ENCODE measurements at places on chromosomes 7 and 10.

DNA sequence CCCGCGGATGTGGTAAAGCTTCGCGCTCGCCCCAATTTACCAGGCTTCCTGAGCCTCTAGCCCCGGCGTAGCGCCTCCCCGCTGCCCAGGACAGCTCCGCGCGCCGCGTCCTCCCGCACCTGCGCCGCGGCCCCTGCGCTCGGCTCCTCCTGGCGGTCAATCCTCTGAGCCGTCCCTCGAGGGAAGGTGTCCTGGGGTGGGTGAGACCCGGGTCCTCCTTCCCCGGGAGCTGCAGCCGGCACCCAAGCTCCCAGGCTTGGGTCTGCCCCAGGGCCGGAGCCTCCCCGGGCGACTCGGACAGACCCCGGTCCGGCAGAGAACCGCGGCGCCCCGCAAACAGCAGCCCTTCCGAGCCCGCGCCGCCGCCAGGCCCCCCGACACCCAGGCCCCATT is 512 bp downstream of the OSBPL3 start:
- no peak for DNase-seq

- no peak for DNase-seq
These were observed 61.5 kb downstream of the GRB10 start for GRCh38 chr7:50721160-50721559.

GRCh38 chr7:138981332-138982203 is at the start of gene KIAA1549:
Gene KIAA1549 (minus strand): TSS chr7:138981389. CDS start chr7:138981269, 120 bp downstream.
- DNase-seq, result no peak

GRCh38 chr7:3754493-3755341 is 453.7 kb downstream of the SDK1 start:
- DNase-seq, result no peak

GRCh38 chr10:125081931-125082330 is 78.4 kb downstream of the CTBP2 start:
- DNase-seq, result no peak

DNA sequence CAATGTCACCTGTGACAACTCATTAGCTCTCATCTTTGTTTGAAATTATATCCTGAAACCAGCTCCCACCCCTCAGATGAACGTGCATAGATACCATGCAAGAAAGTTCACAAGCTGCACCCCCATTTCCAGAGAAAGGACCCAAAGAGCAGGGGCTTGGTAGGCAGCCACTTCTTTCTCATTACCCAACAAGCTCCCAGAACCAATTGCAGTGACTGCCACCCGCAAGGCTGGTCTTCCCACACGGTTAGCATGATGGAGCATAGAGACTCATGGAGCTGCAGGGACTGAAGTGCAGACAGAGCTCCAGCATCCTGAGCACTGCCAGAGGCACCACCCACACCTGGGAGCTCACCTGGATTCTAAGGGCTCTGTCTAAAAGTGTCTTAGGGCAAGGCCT is 28.5 kb downstream of the FRMPD2 start:
- DNase-seq, result no peak

DNA sequence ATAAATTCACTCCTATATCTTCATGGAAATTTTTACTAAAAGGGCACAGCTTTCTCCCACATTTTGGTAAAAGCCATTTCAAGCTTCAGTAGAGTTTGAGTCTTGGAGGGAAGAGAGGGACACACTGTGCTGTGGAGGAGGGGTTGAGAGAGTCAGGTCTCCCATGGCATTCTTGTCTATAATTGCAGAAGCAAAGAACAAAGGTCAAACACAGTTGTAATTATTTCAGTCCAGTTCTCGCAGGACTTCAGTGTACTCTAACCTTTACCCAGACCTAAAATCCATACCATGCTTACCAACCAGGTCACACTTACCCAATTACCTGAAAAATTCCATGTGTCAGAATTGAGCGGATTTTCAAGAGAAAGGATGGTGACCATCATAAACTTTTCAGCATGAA is 298.4 kb downstream of the XPNPEP1 start:
- DNase-seq, result no peak

DNA sequence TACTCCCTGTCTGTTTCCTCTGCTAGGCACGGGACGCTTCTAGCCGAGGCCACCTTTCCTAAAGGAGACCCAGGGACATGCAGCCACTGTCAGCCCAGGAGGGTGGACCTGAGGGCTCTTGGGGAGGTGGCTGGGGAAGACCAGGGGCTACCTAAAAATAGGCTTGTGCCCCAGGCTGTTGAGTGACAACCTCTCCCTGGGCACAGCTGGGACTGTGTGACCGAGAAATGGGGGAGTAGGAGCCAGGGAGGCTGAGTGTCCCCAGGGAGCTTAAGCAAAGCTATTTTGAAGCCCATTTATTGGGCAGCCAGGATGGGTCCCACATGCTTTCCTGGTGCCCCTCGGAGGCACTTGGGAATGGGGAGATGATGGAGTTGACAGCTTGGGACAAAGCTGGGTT is 63.8 kb downstream of the CALML3 start:
- DNase-seq, result no peak

DNA sequence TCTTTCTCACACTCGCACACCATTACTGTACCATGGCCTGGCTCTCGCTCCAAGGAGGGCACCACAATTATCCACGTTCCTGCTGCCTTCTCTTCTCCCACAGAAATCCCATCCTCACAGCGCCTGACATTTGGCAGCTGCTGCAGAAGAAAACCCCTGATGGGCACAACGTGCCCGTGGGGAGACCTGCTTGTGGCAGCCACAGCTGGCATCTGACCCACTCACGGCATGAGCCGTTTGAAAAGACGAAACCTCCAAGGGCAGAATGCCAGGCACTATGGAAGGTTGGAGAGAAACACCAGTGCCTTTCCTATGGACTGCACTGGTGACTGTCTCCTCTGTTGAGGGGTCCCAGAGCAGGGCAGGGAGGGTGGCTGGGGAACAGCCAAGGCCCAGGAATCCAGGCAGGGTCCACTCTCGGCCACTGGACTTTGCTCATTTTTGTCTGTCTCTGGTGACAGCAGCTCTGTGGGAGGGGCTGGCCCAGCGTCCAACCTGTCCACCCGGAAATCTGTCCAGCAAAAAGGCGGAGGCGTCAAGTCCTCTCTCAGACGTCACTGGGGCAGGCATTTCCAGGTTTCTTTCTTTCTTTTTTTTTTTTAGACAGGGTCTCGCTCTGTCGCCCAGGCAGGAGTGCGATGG is 61.0 kb upstream of the MKRN1 start:
- DNase-seq, result no peak

DNA sequence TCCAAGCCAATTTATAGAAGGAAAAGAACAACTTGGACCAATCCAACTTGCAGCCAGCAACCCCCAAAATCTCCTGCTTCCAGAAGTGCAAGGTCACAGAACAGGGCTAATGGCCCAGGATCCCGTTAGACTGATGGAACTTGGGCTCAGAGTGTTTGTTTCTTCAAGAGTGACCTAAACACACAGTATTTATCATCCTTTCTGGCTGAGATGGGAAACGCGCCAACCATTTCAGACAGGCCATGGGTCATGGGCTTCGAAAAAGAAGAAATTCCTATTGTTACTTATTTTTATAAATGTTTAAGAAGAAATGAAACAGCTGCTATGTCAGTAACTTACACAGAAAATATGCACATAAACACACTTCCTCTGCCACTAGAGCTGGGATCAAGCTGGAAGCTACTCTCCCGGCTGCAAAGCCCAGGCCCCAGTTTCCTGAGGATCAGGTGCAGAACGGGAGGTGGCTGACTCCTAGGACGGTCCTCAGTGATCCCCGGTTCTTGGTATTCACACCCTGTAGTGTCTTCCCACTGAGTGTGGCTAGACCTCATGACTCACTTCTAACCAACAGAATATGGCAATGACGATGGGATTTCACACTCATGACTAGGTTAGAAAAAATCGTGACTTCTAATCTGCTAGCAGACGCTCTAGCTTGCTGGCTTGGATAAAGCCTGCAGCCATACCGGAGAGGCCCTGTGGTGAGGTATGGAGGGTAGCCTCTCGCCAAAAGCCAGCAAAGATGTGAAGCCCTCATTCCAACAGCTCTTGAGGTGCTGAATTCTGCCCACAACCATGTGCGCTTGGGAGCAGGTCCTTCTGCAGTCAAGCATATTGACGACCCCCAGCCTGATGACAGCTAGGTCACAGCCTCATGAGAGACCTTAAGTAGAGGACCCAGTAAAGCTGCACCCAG is 60.2 kb downstream of the CHST15 start:
- no peak for DNase-seq

DNA sequence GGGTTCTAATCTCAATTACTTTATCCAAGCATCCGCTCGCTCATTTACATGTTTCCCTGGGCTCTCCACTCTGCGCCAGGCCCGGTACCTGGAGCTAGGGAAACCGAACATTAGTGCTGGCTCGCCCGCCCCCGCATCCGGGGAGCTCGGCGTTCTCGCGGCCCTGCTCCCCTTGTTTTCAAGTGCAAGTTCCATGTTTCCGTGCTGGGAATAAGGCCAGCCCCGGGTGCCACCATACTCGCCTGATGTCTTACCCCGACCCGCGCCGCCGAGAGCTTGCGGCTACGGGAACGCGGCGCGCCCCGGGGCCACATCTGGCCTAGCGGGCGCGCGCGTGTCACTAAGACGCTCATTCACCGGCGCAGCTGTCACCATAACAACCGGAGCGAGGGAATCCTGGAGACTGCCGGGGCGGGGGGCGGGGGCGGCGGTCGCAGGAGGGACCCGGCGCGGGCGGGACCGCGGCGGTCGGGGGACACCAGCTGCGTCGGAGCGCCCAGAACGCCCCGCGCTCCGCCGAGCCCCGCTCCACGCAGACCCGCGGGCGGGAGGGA is at the start of gene NEURL1:
Gene NEURL1 (plus strand): TSS at position 344 of the 554 bp plus-strand sequence. CDS start 683 bp downstream, outside the sequence.
- DNase-seq, result no peak

GRCh38 chr10:86690657-86691084 is 22.4 kb downstream of the LDB3 start:
- DNase-seq, result no peak

DNA sequence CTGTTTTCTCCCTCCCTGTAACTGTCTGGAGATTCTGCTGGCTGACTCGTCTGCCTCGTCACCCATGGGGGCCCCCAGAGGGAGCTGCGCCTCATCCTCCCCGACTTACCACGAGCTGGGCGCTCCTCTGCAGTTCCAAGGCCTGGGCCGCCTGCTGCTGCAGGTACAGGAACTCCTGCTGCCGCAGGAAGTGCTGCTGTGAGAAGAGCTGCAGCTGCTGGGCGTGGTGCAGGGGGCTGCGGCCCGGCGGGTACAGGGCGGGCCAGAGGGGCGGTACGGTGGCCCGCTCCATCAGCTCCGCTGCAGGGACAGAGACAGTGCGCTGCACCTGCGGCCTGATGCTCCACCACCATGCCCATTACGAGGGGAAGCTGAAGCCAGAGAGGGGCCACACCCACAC is 47.7 kb downstream of the TNRC18 start:
- no peak for DNase-seq

DNA sequence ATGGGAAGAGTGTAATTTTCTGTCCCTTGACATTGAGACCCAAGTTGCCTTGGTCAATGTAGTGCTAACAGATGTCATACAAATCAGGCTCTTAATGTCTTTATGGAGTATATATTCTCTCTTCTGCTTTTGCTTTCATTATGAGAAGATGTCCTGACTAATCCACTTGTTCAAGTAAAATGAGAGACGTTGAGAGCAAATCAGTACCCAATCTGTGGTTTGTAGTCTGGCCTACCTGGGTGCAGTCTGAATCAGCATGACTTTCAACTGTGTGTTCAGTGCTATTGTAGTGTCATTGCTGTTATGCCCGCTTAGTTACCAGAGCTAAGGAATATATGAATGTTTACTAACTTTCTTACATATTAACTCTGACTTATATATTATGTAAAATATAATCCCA is 612.4 kb downstream of the ANKRD7 start:
- no peak for DNase-seq

DNA sequence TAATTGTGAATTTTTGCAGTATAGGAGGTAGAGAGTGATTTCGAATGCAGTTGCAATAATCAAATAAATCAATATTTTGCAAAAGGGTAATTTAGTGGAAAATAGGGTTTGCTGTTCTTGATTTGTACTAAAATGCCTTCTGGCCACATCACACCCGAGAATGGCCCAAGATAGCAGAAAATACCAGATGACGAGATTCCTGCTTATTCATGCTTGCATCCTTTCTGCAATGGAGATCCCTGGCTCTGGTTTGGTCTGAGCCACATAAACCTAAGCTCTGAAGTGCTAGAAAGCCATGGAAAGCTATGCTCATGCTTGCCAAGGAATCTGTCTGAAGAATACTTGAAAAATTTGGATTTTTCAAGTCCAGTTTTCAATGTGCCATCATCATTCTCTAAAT is 634.2 kb upstream of the COBL start:
- DNase-seq, result no peak

GRCh38 chr10:120646738-120647456 is 189.9 kb downstream of the PLPP4 start:
- no peak for DNase-seq

- no peak for DNase-seq
These were observed 133.7 kb downstream of the TFPI2 start for GRCh38 chr7:93756890-93757289.

DNA sequence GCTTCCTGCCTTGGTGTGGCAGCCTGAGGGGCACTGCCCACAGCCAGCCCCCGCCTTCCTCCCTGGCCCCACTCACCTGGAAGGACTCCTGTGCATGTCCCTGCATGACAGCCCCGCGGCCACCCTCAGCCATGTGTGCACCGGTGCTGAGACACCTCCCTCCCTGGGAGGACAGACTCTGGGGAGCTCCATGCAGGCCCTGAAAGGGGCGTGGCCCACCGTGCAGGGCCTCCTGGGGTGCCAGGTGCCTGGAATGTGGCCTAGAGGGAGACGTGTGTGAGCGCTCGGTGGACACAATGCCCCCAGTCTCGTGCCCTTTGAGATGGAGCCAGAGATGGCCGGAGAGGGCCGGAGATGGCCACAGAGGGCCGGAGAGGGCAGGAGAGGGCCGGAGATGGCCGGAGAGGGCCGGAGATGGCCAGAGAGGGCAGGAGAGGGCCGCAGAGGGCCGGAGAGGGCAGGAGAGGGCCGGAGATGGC is 59.1 kb upstream of the PPP2R2D start:
- no peak for DNase-seq

DNA sequence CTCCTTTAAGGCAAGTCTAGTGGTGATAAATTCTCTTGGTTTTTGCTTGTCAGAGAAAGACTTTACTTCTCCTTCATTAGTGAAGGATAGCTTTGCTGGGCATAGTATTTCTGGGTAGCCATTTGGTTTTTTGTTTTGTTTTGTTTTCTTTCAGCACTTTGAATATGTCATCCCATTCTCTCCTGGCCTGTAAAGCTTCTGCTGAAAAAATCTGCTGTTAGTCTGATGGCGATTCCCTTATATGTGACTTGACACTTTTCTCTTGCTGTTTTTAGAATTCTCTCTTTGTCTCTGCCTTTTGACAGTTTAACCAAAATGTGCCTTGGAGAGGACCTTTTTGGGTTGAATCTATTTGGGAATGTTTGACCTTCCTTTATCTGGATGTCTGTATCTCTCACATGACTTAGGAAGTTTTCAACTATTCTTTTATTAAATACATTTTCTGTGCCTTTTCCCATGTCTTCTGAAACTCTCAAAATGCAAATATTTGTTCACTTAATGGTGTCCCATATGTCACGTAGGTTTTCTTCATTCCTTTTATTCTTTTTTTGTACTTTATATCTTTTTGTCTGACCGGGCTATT is 14.7 kb downstream of the TAS2R40 start:
- no peak for DNase-seq

GRCh38 chr7:144384555-144385245 is 18.8 kb downstream of the NOBOX start:
- DNase-seq, result no peak

GRCh38 chr10:132248455-132249225 is 59.1 kb downstream of the STK32C start:
- DNase-seq, result no peak

Data from iPS DF 19.7 (cell line).